ENCODE measurements at places on chromosomes 1 and 21. TPM values are rescaled to one million over a fixed set of nuclear protein-coding genes. Genes with fewer than 3 reads are reported as not detected.

Gene GJA8
- not detected for total RNA-seq

Gene LRRC53
- total RNA-seq = not detected

Gene PRKAA2
- not detected for total RNA-seq

Gene TMEM200B
- total RNA-seq = 1.7 TPM

Gene ZNF436
- 4.7 TPM for total RNA-seq

All from activated T-cell treated with anti-CD3 and anti-CD28 coated beads, Interleukin-2, amount 50 U/mL, for 4 hours (primary cell).